H9 (cell line): ENCODE measurements at places on chromosomes 4 and X.

- no peak for DNase-seq
Measured at GRCh38 chr4:158914218-158914617, 145.4 kb downstream of the FNIP2 start.

GRCh38 chr4:150495550-150495949 lies 86.4 kb upstream of the MAB21L2 start:
- DNase-seq = no peak

DNA sequence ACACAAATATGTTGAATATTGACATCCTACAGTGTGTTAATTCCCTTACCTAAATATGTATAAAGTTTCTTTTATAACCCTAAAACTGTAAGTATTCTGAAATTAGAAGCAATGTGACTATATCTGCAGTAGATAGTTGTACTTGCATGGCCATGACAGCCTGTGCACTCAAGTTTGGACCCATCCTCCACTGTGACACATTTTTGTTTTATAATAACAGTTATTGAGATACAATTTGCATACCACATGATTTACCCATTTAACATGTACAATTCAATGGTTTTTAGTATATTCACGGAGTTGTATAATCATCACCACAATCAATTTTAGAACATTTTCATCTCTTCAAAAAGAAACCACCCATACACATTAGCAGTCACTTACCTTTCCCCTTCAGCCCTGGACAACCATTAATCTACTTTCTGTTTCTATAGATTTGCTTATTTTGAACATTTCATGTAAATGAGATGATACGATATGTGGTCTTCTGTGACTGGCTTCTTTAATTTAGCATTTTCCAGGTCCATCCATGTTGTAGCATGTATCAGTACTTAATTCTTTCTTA lies 29.6 kb downstream of the HERC3 start:
- no peak for DNase-seq

- DNase-seq = no peak
Measured at GRCh38 chrX:24561121-24561520, 86.0 kb downstream of the PCYT1B start.

DNA sequence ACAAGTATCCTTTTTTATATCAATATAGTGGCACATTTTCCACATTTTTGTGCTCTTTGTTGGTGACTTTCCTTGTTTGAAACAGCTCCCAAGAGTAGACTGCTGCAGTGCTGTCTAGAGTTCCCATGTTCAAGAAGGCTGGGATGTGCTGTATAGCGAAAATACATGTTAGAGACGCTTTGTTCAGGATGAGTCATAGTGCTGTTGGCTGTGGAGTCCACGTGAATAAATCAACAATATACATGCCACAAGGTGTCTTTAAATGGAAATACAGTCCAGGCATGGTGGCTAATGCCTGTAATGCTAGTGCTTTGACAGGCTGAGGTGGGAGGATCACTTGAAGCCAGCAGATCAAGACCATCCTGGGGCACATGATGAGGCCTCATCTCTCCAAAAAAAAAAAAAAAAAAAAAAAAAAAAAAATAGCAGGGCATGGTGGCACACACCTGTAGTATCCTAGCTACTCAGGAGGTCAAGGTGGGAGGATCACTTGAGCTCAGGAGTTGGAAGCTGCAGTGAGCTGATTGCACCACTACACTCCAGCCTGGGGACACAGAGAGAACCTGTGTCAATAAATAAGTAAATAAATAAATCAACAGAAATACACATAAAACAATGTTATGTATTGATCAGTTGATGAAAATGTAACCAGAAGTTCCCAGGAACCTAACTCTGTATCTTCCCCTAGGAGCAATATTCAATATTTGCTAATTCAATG lies 256.8 kb upstream of the STS start:
- DNase-seq = no peak

DNA sequence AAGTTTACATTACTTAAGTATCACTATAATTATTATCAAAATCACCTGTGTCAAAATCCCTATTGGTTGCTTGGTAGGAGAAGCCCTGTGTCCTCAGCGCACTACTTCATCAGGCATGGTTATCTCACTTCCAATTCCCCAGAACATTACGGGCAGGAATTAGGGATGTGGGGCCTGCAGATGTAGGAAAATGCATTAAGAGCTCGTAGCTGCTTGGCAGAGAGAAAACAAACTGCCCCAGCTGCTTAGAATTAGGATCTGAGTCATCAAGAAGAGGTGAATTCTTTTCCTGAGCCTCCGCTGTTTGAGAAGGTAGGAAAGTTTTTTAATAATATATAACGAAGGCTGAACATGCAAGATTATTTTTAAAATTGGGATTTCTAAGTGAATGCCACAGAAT lies 31.1 kb upstream of the CLNK start:
- no peak for DNase-seq

GRCh38 chrX:41302370-41302769 lies 31.6 kb upstream of the DDX3X start:
- no peak for DNase-seq

GRCh38 chr4:133129237-133129636 lies 19.9 kb upstream of the PCDH10 start:
- DNase-seq = no peak
